ENCODE measurements at places on chromosomes 7 and 10.

GRCh38 chr7:136046548-136046947 is 69.4 kb upstream of the MTPN start:
- DNase-seq = no peak

DNA sequence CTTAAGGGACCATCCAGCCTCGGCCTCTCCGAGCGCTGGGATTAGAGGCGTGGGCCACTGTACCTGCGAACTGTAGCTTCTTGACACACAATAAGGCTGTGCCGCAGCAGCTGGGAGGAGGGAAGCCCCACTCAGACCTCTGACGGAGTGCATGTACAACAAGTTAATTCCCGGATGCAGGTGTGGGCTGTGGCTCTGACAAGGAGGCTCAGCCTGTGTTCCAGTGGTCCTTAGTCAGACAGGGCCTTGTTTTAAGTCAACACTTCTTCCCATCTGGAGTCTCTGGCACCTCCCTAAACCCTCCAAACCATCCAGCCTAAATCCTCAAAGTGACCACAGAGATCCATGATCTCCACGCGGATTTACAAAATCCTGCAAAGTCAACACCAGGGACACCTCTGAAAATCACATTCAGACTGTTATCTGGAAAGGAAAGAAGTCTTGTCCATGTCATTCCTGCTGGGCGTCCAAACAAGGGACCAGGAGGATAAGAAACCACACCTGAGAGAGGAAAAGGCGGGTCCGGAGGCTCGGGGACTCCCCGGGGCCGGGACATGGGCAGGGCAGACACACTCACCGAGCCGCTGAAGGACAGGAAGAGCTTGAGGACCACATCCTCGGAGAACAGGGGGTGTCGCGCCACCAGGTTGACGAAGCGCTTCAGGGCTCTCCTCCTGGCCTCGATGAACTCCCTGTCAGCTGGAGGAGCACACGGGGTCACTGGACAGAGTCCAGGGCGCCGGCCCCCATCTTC is 29.4 kb downstream of the NUDT1 start:
- no peak for DNase-seq

- no peak for DNase-seq
These were observed 142.8 kb downstream of the SLIT1 start for GRCh38 chr10:97042716-97043562.

- no peak for DNase-seq
These were observed 21.9 kb downstream of the ADCY1 start for GRCh38 chr7:45595809-45596664.

DNA sequence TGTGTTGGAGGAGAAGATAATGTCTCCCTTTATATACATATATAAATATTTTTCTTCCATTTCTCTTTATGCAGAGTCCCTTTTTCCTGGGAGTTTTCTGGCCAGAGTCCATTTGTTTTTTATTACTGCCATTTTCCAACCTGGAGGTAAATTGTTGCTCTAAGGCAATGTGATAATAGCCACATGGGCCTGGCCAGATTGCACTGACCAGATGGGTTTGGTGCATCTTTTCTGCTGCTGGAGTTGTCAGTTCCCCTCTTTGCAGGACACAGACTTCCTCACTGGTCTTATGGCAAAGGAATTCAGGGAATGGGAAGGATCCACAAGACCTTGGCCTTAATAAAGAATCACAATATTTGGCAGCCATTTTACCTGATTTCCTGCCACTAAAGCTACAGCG is 254.9 kb downstream of the SORCS3 start:
- DNase-seq = no peak

GRCh38 chr7:149228831-149229471 is 10.5 kb upstream of the ZNF212 start:
- DNase-seq = no peak

DNA sequence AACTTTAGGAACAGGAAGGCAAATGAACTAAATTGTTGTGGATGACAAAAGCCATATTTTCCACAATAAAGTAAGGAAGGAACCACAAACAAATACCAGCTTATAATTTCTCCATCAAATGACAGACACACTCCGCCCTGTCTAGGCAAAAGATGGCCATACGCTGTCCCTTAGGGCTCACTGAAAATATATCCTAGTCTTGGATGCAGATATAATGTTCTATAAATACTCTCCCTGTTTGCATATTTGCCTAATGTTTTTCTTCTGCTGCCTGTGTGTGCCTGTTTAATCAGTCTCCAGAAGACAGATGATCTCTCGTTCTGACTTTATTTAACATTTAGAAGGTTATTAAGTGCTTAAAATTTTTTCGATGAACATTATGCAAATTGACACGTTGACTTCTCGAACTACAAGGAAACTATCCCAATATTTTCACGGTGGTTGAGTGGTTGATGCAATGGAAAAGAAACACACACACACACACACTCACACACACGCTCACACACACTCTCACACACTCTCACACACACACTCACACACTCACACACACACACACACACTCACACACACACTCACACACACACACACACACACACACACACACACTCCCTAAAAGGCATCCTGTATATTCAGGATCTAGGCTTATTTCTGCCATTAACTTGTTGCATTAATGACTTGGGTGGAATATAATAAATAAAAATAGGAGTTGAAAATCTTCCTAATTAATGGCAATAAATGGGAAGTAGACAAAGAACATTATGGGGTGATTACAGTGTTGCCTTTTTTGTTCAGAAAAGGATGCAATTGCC is 297.1 kb downstream of the PRPF18 start:
- DNase-seq = no peak

- no peak for DNase-seq
These were observed 25.2 kb upstream of the ITPRID1 start for GRCh38 chr7:31488562-31489203.
